H1 (cell line): ENCODE measurements at places on chromosomes 13 and 19. TPM values are rescaled to one million over a fixed set of nuclear protein-coding genes. Genes with fewer than 3 reads are reported as not detected.

DNA sequence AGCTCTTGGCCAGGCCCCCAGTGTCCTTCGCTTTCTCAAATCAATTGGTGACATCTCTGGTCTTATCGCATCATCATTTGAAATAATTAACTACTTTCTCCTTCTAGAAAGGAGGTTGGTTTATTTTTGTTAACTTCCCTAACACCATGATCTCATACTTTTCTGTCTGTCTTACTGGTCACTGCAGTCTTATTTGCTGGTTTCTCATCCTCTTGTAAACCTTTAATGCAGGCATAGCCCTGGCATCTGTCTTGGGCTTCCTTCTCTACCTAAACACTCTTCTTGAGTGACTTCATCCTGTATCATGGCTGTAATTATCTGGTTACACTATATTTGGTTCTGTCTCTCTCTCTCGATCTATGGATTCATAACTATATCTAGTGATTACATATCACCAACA lies 152.8 kb downstream of the CYSLTR2 start:
- DNase-seq, result no peak

CLDND2 gene
- total RNA-seq, result 0.56 and 1.0 TPM in 2 replicates

DNA sequence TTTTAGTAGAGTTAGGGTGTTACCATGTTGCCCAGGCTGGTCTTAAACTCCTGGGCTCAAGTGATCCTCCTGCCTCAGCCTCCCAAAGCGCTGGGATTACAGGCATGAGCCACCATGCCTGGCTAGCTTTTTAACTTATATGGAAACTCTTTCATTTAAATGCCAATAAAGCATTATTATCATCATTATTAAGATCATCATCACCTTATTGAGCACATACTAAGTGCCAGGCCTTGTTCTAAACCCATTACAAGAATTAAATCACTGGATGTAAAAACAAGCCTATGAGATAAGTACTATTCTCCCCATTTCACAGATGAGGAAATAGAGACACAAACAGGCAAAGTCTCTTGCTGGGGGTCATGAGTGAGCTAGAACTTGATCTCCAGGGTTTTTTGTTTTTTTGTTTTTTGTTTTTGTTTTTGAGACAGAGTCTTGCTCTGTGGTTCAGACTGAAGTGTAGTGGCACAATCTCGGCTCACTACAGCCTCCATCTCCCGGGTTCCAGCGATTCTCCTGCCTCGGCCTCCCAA lies 1.3 kb downstream of the GMFG start:
- no peak for DNase-seq

DNA sequence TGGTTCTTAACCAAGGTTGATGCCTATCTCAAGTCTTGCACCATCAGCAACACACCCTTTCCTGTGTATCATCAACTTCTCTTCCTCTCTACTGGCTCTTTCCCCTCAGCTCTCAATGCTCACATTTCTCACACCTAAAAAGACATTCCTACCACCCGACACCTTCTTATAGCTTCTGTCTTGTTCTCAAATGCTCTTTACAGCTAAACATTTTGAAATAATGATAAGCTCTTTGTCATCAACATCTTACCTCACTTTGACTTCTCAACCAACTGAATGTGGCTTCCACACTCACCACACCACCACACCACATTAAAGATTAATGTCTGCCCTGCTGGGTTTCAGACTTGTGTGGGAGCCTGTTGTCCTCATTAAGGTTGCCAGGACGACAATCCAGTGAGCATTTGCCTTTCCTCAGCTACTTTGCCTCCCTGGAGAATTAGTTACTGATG lies 67.8 kb downstream of the RXFP2 start:
- no peak for DNase-seq

PDCD5 gene
- 98.8 and 105 TPM in 2 replicates for total RNA-seq

ZNF433 gene
- total RNA-seq, result 1.4 and 1.8 TPM in 2 replicates

GRCh38 chr13:59247171-59247570 lies 916.6 kb downstream of the DIAPH3 start:
- no peak for DNase-seq

DNA sequence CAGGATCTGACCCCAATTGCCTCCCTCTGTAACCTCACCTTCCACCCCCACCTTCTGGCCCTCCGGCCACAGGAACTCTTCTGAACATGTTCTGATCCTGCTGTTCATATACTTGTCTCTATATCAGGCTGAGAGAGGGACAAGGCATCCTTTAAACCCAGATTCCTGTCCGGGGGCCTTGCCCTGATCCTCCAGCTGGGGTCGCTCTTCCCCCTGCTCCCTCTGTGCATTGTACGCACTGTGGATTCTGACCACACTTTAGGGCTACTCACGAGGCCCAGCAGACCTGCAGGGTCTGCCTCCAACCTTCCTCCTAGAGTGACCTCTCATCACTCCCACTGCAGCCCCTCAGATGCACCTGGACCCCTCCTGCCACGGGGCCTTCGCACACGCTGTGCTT lies 269.3 kb downstream of the UQCRFS1 start:
- DNase-seq, result peak; percentile 58

GRCh38 chr13:39263033-39263432 lies 224.8 kb downstream of the NHLRC3 start:
- DNase-seq, result peak; percentile 67

DNA sequence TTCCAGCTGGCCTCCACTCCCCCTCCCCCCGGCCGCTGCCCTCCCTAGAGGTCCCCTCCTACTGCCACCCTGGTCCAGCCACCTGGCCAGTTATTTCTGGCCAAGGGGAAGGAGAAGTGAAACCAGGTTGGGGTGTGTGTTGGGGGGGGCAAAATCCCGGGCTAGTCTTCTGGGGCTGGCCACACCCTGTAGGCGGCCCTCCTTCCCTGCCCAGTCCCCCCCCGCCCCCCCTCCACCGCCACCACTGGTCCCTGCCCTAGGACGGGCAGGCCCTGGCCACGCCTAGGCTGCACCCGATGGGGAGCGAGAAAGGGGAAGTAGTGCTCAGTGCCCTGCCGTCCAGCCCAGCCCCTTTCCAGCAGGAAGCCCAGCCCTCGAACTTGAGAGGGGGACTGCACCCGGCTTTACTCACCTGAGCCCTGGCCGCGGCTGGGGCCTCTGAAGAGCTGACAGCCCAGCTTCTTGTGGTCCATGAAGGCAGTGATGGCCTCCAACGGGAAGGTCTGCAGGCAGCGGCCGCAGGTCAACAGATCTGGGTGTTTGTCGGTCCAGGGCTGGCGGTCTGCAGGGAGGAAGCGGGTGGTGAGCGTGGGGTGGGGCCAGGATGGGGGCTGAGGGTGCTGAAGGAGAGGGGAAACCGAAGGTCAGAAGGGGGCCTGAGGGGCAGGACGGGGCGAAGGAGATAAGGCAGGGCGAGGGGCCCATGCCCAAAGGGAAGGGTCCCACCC lies 813 bp downstream of the ZNF296 start:
- no peak for DNase-seq

DNA sequence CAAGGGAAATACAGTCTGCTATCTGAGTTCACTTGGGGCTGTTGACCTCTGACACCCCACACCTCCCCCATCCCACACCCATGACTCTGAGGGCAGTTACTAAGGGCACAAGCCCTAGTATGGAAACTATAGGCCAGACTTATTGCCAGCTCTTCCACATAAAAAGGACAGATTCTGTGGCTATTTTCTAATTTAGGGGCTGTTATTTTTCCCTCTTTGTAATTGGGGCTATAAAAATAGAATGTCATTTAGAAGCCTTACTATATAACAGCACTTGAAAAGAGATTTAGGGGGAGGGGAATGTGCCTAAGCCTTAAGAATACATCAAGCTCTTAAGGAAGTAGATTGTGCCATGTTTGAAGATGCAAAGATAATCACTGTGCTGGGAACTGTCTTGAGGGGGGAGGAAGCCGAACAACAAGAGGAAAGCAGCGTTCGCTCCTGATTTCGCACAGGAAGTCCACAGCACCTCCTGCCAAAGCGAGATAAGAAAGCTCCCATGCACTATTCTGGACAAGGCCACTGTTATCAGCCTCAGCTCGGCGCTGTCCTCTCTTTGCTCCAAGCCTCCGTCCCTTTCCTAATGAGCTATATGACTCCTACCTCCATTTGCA lies 86.6 kb downstream of the FLT1 start:
- DNase-seq, result no peak

IGFL3 gene
- not detected in 2 replicates for total RNA-seq

CCDC106 gene
- total RNA-seq, result 19.1 and 20.1 TPM in 2 replicates

SYNGR4 gene
- 1.1 TPM in 1 of 2 replicates, not detected in the other for total RNA-seq

KCNC3 gene
- 7.2 and 8.5 TPM in 2 replicates for total RNA-seq

TRIP10 gene
- total RNA-seq, result 69.3 and 69.5 TPM in 2 replicates

DNA sequence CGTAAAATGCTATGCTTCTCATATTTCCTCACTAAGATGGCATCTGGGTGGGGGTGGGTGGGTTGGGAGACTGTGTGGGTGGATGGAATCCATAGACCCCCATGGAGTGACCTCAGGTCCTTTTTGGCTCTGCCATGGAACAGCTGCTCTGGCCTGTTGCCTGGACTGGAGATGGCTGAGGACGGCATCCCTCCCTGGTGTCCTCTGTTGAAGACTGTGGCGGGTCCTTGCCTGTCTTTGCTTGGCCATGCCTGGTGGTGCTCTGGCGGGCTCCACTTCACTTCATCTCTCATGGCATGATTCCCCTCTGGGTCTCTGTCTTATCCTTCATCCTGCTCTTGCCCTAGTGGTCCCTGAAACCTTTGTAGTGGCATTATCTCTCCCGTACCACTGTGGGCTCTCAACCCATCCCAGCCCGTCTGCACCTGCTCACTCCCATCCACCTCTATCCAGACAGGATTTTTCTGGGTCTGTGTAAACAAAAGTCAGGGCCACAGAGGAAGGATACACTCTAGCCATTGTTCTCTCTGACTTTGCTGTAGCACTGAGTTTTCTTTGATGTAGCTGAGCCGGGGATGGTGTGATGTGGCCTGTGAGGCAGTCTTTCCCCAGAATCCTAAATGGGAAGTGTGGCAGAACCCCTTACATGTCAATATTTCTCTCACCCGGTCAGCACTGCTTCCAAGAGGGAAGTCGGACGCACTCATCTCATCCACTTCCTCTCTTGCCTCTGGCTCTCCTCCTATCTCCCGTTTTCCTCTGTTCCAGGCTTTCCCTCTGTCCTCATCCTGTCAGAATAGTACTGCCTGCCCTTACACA lies 36.1 kb downstream of the WDFY2 start:
- DNase-seq, result no peak

KCNN1 gene
- total RNA-seq, result 9.3 and 11.0 TPM in 2 replicates

DNA sequence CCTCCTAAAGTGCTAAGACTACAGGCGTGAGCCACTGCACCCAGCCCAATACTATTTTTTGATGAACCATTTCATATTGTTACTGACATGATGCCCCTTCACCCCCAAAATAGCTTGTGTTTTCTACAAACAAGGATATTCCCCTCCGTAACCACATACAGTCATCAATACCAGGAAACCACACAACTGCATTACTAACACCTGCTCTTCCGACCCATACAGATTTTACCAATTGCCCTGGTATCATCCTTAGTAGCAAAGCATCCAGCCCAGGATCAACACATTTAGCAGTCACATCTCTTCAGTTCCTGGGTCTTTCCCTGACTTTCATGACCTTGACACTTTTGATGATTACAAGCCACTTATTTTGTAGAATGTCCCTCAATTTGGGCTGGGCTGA lies 33.6 kb downstream of the KCTD15 start:
- no peak for DNase-seq

GRCh38 chr13:41900918-41901317 lies 60.0 kb downstream of the VWA8 start:
- DNase-seq, result no peak

- no peak for DNase-seq
These were observed 87.8 kb downstream of the MAB21L1 start for GRCh38 chr13:35388441-35389355.

GRCh38 chr19:7846155-7846646 lies 16.2 kb downstream of the EVI5L start:
- no peak for DNase-seq

- DNase-seq, result no peak
These were observed 22.5 kb downstream of the LTBP4 start for GRCh38 chr19:40623403-40624251.

DNA sequence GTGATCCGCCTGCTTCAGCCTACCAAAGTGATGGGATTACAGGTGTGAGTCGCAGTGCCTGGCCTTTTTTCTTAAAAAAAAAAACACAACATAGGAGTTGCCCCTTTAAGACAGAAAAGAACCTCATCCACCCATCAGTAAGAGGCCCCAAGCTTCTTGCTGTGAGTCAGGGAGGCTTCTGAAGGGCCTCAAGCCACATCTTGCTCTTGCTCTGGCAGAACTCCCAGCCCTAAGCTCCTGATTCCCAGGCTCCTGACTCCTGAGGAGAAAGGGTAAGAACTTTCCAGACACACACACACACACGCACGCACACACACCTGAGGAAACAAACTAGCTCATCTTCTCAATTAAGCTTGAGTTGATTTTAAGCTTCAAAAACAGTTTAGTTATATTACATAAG lies 6.9 kb downstream of the ETFB start:
- DNase-seq, result no peak

GRCh38 chr13:80679423-80679822 lies 338.5 kb upstream of the SPRY2 start:
- no peak for DNase-seq

DNA sequence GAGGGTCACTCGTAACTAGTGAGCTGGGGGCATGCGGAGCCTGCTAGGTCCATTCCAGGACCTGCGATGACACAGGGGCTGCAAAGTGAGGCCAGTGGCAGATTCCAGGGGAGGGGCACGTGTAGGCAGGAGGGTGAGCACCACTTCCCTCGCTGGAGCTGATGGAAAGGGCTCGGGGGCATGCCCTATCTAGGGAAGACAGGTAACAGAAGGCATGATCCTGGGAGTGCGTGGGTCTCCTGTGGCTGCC lies 51.2 kb downstream of the KLF2 start:
- no peak for DNase-seq

SGTA gene
- total RNA-seq, result 86.8 and 89.0 TPM in 2 replicates

DNA sequence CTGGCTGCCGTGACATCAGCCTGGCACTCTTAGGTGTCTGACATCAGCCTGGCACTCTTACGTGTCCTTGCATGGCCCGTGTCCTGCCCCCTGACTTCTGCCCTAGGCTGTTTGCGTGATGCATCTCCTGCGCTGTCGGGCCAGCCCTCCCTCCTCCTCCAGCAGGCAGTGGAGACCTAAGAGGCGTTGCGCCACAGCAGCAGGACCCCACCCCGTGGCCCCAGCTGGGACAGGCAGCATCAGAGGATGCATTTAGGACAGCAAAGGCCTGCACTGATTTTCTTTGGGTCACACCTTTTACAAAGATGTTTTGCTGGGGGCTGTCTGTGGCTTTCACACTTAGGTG lies 65.3 kb downstream of the GPR12 start:
- no peak for DNase-seq

RNF225 gene
- total RNA-seq, result 1.0 and 1.2 TPM in 2 replicates
